NCI-H1092 (cell line): ENCODE measurements at places on chromosomes 13 and 19.
A peak's percentile ranks its signal among the peaks of the same experiment; 100 is the strongest.

DNA sequence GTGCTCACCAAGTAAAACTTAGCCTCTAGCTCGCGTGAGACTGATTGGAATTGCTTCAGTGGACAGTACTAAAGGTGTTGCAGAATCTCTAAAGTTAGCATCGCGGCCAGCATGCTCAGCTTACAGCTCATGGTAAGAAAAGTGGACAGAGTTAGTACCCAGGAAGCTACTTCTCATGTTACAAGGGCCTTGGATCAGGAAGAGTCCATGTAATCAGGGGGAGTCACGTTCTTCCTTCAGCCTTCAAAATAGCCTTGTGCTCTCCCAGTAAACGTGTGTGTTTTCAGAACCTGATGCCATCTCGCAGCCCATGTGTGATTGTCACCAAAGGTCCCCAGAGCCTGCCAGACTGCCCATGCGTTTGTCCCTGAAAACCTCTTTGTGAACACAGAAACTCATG, 195.8 kb upstream of the RNF113B start:
- no peak for DNase-seq

DNA sequence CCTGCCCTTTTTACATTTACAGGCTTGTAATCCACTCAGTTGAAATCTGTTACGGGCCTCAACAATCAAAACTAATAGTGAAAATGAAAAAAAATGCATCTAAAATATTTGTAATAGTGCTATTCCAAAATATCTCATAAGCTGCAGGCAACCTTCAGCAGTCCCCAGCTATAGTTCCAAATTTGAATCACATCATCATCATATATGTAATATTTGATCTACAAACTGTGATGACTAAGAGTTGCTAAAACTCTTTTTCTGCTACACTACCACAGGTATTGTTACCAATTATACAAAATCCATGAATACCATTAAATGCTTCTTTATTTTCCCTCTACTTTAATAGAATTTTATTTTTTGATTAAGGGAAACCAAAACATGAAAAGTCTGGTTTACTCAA, 121.4 kb upstream of the RFC3 start:
- DNase-seq = no peak

- DNase-seq = no peak
Observed at GRCh38 chr19:7301525-7301924, 7.3 kb upstream of the INSR start.

DNA sequence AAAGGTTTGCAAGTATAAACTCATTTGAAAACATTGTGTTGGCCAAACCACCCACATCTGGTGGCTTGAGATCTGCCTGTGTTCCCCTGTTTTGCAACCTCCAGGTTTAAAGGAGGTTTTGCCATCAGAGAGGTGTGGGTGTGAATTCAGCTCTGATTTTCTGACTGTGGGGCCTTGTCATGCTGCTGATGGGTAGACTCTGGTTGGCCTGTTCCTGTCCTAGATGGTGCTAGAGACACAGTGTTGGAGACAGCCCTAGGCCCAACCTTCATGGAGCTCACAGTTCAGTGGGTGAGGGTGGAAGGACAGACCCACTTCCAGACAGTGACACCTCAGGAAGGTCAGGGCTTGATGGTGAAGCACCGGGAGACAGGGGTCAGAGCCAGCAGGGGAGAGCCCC, 7.5 kb downstream of the RAB4B start:
- no peak for DNase-seq

DNA sequence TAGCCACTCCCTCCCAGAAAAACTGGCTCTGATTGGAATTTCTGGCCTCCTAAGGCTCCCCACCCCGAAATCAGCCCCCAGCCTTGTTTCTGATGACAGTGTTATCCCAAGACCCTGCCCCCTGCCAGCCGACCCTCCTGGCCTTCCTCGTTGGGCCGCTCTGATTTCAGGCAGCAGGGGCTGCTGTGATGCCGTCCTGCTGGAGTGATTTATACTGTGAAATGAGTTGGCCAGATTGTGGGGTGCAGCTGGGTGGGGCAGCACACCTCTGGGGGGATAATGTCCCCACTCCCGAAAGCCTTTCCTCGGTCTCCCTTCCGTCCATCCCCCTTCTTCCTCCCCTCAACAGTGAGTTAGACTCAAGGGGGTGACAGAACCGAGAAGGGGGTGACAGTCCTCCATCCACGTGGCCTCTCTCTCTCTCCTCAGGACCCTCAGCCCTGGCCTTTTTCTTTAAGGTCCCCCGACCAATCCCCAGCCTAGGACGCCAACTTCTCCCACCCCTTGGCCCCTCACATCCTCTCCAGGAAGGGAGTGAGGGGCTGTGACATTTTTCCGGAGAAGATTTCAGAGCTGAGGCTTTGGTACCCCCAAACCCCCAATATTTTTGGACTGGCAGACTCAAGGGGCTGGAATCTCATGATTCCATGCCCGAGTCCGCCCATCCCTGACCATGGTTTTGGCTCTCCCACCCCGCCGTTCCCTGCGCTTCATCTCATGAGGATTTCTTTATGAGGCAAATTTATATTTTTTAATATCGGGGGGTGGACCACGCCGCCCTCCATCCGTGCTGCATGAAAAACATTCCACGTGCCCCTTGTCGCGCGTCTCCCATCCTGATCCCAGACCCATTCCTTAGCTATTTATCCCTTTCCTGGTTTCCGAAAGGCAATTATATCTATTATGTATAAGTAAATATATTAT, 6.1 kb downstream of the FOSB start:
- no peak for DNase-seq

GRCh38 chr19:43406297-43406696, 8.4 kb upstream of the TEX101 start:
- DNase-seq = no peak

GRCh38 chr19:2221250-2221831, 14.8 kb downstream of the PLEKHJ1 start:
- no peak for DNase-seq

GRCh38 chr19:7521551-7522071, 813 bp upstream of the MCOLN1 start:
- no peak for DNase-seq

- no peak for DNase-seq
Observed at GRCh38 chr13:28611654-28612131, 47.2 kb upstream of the POMP start.

DNA sequence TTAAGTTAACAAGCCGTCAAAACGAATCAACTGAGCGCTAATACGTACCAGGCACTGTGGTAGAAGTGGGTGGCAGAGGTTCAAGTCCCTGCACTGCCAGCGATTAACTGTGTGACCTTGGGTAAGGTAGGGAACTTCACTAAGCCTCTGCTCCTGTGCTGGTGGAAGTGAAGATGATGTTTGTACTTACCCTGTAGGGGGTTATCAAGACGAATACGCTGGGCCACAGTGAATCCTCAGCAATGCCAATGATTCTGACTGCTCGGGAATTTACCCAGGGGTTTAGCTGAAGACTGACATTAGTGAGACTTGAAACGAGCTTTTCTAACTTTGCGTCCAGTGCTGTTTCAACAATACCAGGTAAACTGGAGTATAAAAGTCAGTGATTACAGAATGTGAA, 305.3 kb downstream of the FGF9 start:
- DNase-seq = no peak

DNA sequence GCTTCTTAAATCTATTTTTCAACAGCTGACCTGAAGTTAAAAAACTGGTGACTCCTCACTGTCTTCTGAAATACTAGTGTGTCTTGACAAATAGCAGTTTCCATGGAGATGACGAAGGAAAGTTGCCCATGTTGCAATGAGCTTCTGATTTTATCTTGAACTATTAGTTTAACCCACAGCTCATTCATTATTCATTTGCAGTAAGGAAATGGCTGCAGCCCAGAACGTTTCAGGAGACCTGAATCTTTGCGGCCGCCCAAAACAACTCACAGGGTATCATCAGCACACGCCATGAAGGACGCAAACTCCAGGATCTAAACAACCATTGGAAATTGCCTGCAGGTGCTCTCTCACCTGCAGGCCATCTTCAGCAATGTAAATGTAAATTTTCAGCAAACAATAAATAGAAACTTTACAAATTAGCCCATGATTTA, 142.5 kb downstream of the DCLK1 start:
- no peak for DNase-seq

DNA sequence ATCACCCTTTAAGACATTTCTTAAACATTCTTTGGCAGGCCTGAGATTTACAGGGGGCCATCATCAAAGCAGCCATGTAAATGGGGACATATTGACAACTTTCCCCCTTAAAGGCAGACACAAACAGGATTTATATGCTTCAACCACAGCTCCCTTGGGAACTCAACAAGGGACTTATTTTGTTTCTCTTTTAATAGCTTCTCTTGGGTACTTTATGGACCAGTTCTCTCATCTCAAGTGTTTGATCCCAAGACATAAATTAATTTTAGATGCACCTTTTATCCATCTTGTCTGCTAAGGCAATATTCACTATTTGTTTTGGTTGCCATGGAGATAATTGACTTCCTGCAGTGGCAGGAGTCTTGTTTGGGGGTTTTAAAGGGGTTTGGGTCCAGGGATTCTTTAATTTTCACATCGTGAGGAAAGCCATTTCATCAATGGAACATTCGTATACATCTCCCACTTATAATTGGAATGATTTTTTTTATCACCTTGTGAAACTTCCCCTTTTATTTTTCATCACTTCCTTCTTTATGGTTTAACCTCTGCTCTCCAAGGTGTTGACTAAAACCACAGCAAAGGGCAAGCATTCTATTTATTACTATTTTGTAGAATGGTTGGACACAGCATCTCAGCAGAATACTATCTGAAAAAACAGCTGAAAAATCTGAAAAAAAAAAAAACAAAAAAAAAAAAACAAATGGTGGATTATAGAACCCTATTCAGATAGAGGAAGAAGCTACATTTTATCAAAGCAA, 726.0 kb downstream of the DIAPH3 start:
- DNase-seq = peak; percentile 46

GRCh38 chr13:57017357-57017756, 123.4 kb upstream of the PRR20A start:
- no peak for DNase-seq

GRCh38 chr13:58876473-58876872, 1244.9 kb downstream of the PCDH17 start:
- no peak for DNase-seq

- DNase-seq = no peak
Observed at GRCh38 chr13:48346583-48346982, 43.0 kb downstream of the RB1 start.

DNA sequence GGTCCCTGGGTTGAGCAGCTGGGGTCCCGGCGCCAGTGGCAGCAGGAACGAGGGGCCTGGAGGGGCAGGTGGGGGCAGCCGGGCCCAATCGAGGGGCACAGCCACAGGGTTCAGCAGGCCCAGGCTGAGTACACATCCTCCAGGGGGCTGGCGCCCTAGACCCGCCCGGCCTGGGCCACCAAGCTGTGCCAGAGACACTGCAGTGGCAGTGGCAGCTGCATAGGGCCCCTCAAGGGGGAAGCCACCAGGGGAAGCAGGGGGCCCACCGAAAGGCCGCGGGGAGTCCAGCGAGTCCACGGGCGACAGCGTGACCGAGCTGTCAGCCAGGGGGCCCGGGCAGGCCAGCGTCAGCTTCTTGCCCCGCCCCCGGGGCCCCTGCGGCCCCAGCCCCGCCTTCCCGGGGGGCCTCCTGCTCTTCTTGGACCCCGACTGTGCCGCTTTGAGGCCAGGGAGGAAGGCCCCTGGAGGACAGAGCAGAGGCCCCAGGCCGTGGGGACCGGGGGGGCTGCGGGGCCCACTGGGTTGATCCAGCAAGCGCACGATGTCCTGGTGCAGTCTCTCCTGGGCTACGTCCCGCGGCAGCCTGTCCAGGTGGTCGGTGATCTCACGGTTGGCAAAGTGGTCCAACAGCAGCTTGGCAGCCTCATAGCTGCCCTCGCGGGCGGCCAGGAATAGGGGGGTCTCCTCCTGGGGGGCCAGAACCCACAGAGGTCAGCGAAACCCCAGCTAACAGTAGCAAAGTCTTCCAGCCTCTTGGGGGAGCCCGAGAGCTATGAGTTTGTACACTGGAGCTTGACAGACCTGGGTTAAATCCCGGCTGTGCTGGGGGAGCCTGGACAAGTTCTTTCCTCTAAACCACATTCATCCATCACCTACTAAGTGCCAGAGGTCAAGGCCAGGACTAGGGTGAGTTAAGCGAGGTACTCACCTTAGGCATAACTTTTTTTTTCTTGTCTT, 39.5 kb downstream of the NOTCH3 start:
- no peak for DNase-seq

- peak; percentile 45 for DNase-seq
Observed at GRCh38 chr19:37007587-37008220, 70.5 kb upstream of the ZNF420 start.

- DNase-seq = peak; percentile 63
Observed at GRCh38 chr13:110108348-110109139, 198.4 kb downstream of the COL4A1 start.

- DNase-seq = no peak
Observed at GRCh38 chr13:51913421-51914136, 51.8 kb downstream of the CCDC70 start.

- no peak for DNase-seq
Observed at GRCh38 chr13:46295491-46296114, 83.9 kb downstream of the LRRC63 start.

- DNase-seq = no peak
Observed at GRCh38 chr13:111368091-111368490, 47.6 kb downstream of the TEX29 start.

GRCh38 chr13:53138376-53139036, 109.9 kb downstream of the OLFM4 start:
- no peak for DNase-seq

GRCh38 chr19:4108767-4109625, 14.9 kb downstream of the MAP2K2 start:
- no peak for DNase-seq

- no peak for DNase-seq
Observed at GRCh38 chr13:31409678-31410356, 210.0 kb downstream of the B3GLCT start.

DNA sequence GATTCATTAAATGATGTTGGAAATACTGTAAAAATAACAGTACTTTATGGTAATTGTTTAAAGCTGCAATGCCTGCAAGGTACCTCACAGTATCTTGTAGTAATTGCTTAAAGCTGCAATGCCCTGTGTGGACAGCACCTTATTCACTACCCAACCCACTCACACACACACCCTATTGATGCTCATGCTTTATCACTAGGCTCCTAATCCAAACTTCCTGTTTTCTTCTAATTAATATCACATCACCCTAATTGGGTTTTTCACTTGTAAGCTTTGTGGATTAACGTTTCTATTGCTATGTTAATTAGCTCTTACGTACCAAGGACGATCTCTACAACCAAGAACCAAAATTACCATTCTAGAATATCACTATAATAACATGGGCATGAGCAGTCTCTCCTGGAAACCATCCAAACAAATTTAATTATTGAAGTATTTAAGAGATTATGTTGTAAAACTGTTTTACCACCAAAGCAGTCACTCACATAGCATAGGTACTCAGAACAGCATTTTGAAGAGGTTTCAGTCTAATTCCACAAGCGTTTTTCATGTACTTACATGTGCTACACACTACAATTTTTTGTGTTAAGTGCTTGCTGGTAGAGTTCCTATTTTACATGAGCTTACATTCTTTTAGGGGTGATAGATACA, 303.8 kb downstream of the PCDH9 start:
- DNase-seq = no peak

DNA sequence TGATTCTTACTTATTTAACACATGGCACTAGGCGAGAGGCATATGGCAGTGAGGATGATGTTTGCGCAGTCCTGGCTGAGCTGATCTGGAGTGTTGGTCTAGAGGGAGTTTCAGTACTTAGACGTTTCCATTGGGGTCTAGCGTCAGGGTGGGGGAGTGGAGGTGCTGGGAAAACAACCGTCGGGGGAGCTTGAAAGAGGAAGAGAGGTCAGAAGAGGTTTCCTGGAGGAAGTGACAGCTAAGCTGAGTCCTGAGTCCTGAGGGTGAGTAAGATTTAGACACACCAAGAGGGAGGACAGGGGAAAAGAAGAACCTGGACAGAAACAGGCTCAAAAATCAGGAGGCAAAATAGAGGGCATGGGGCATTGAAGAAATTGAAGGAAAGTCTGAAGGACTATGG, 81.4 kb downstream of the ALOX5AP start:
- no peak for DNase-seq

- no peak for DNase-seq
Observed at GRCh38 chr19:55831846-55832245, at the start of gene NLRP11. NLRP11 (minus strand) TSS chr19:55831999; CDS start chr19:55818174, 13,825 bp downstream.
